ENCODE measurements at places on chromosomes 5 and 9.

- DNase-seq: no peak
Measured at GRCh38 chr5:74017112-74017511, 391.1 kb downstream of the ARHGEF28 start.

DNA sequence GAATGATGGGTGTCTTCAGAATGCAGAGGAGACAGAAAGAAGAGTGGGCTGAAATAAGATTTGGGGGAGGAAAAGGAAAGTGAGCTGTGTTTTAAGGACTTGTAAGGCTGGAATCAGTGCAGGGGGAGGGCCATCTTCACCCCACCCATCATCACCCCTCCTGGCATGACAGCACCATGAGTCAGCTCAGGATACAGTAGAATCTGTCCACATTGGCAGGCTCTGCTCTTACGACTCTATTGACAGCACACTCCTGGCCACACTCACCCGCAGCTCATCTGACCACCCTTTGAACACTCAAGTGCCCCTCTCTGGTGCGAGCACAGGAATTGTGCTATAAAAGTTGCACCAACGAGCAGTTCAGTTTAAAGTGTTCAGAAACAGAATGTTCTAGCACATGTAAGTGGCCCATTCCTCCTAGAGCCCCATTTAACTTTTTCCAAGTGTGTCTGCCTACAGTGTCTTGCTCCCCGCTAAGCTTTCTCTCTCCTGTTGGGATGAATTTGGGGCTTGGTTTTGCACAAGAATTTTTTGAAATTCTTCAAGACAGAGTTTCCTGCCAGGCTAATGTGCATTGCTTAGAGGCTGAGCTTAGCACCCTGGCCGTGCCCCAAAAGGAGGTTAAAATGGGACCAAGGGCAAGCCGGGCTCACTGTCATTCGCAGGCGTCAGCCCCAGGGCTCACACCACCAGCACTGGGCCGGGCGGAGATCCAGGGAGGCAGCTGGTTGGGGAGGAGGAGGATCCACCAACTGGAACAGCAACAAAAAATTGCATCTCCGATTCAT lies 12.0 kb downstream of the ADRA1B start:
- DNase-seq: no peak

DNA sequence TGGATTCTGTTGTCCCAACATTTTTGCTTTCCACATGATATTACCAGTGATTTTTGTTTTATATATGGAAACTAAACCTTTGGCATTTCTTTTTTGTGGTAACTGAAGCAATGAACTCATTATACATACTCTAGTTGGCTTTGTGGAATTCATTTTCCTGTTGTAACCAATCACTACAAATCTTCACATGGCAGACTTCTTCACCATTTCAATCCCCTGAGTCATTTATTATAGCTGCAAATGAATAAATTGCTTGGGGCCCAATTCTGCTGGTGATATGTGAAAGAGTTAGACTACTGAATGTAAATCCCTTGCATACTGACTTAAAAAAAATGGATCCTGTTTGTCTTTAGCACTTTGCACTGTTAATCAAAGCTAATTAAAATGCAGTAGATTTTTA lies 1709.6 kb upstream of the WWC1 start:
- no peak for DNase-seq

- DNase-seq: no peak
Measured at GRCh38 chr5:36619012-36619635, 12.7 kb downstream of the SLC1A3 start.

DNA sequence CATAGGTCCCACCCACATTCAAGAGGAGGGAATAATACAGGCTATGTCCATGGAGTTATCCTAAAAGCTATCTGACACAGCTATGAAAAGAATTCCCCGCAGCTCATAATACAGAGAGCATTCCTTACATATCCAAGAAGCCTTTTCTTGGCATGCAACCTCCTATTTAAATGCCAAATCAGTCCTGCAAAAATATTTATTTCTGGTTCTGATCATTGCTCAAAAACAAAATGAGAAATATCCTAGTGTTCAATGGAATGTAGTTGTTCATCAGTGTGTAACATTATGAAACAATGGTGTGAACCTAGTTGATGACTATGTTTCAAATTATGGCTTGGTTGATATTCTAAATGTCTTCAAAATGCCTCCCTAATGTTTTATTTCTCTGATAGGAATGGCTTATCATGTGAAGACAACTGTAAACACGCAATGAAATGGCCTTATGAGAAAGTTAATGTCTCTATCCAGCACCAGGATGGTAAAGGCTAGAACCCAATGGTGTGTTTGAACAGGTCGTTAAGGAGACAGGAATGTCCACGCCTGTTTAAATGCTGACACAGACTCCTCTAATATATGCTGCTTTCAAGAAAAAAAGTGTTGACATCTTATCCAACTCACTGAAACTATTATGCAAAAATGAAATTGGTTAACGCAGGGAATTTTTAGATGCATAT lies 126.7 kb upstream of the CDH6 start:
- DNase-seq: no peak

- DNase-seq: no peak
Measured at GRCh38 chr9:8857926-8858595, 1058.5 kb upstream of the DMAC1 start.

- no peak for DNase-seq
Measured at GRCh38 chr9:130672466-130672865, 8.1 kb downstream of the PRDM12 start.

GRCh38 chr9:134566936-134567335 lies 74.7 kb upstream of the COL5A1 start:
- DNase-seq: no peak

DNA sequence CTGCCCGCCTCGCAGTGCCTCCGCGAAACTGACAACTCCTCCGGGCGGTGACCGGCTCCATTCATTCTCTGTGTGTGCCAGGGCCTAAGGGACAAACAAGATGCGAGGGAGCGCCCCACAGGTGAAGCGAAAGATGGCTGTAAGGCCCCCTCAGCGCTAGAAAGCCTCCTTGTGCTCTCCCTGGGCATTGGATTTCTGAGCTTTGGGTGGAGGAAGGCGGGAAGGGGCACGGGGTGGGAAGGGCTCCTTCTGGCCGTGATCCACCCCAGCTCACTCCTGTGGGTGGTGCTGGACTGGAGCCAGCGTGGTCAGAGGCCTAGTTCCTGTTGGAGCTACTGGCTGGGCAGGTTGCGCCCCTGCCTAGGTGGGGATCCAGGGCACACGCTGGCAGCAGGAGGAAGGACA lies 943 bp downstream of the GALNT12 start:
- no peak for DNase-seq

All from activated T-cell treated with anti-CD3 and anti-CD28 coated beads for 4 hours (primary cell).